Stomach (tissue), 19 donors: ENCODE measurements at places on chromosomes 13 and 19. TPM values are rescaled to one million over a fixed set of nuclear protein-coding genes. Genes with fewer than 3 reads are reported as not detected.
A peak's percentile ranks its signal among the peaks of the same experiment; 100 is the strongest.

ZNF302 gene
- total RNA-seq = 13.8 TPM

DNA sequence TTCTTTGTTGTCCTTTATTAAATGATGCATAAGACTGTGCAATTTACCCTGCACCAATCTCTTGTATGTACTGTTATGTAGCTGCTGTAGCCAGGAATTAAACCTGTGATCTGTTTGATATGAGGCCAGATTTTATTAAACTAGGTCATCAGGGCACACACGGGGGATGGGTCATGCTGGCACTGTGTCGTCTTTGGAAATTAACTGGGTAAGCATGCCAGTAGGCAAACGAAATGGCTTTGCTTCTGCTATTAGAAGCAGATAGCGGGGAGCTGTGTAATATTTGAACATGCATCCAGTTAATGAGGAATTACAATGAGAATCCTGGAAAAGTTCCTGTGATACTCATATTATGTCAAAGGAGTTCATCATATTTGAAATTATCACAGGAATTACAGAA is 23.5 kb downstream of the MTUS2 start:
- H3K4me3 ChIP-seq = no peak overlapping the region
- peaks cover 12% of the 10 kb centered on the region for H3K27me3 ChIP-seq
- no peaks in the 10 kb centered on the region for H3K4me1 ChIP-seq
- no peaks in the 10 kb centered on the region for H3K36me3 ChIP-seq

DNA sequence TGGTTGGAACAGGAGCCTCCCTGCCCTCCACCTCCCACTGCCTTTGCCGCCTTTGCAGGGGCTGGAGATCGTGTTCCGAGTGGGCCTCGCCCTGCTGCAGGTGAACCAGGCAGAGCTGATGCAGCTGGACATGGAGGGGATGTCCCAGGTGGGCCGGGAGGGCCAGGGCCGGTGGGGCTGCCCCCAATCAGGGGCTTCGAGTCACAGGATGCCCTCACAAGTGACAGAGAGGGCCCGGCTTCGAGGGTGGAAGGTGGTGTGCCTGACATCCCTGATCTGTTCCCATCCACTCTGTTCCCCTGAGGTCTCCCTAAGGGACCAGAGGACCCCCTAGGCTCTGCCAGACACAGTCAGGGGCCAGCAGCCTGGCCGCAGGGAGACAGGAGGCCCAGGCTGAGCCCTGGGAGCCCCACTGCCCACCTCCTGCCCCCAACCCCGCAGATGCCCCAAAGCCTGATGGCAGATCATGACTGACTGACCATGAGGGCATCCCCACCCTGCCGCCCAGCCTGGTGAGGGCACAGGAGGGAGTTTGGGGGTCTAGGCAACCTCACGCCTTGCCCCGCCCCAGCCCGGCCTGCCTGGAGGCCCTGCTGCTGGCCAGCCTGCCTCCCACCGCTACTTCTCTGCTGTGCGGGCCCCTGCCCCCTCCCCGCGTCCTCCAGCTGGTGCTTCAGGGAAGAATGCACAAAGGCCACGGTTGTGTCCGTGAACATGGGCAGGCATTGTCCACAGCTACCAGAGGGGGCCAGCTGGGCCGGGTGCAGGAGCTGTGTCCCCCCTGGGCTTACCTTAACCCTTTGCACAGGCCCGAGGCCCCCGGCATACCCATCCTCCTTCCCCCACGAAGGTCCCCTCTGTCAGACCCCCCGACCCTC is 21.8 kb downstream of the EVI5L start:
- peaks cover 18% of the 10 kb centered on the region for H3K4me1 ChIP-seq
- peaks cover 16% of the 10 kb centered on the region for H3K27me3 ChIP-seq
- H3K4me3 ChIP-seq = no peak overlapping the region
- DNase-seq = no peak

GRCh38 chr19:35856546-35857149 is at the start of gene KIRREL2:
KIRREL2 (plus strand) TSS chr19:35856911; CDS start chr19:35857120, 209 bp downstream.
- peaks cover 11% of the 10 kb centered on the region for H3K27me3 ChIP-seq
- peak within 1 kb of the TSS; percentile 54 for H3K4me3 ChIP-seq

GRCh38 chr13:24042710-24043440 is 117.6 kb upstream of the SPATA13 start:
- no peak overlapping the region for H3K27ac ChIP-seq
- no peak overlapping the region for H3K4me3 ChIP-seq

ZNF805 gene
- total RNA-seq = 1.2 TPM

DNA sequence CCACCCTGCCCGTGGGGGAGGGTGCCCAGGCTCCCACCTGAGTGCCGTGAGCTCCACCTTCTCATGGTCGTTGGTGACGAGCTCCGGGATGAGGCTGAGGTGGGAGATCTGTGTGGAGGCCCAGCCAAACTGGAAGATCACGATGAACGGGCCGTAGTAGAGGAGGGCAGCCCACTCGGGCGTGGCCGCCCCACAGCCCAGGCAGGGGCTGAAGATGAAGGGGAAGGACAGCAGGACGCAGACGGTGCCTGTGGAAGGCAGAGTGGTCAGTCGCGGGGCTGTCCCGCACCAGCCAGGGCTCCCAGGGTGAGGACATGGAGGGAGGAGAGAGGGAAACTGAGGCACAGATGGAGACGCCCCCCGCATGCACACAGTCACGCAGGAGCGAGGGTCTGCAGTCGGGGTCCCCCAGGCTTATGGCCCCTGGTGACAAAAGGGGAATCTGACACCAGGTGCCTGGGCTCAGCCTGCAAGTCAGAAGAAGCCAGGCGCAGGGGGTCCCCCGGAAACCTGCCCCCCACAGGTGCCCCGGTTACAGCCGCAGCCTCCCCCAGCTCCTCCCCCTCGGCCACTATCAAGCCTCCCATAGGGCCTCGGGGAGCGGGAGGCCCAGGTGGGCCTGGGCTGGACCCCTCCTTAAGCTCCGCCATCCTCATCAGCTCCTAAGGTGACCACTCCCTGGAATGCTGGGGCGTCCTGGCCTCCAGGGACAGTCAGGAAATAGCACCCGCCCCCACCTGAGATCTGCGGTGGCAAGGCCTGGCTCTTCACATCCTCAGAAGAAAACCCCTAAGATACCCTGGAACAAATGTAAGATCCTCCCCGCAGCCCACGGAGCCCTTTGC is 6.2 kb downstream of the MFSD12 start:
- no peak for DNase-seq
- peaks cover 10% of the 10 kb centered on the region for H3K4me1 ChIP-seq
- no peak overlapping the region for H3K4me3 ChIP-seq
- H3K27me3 ChIP-seq = no peaks in the 10 kb centered on the region
- H3K36me3 ChIP-seq = peaks cover 41% of the 10 kb centered on the region

DNA sequence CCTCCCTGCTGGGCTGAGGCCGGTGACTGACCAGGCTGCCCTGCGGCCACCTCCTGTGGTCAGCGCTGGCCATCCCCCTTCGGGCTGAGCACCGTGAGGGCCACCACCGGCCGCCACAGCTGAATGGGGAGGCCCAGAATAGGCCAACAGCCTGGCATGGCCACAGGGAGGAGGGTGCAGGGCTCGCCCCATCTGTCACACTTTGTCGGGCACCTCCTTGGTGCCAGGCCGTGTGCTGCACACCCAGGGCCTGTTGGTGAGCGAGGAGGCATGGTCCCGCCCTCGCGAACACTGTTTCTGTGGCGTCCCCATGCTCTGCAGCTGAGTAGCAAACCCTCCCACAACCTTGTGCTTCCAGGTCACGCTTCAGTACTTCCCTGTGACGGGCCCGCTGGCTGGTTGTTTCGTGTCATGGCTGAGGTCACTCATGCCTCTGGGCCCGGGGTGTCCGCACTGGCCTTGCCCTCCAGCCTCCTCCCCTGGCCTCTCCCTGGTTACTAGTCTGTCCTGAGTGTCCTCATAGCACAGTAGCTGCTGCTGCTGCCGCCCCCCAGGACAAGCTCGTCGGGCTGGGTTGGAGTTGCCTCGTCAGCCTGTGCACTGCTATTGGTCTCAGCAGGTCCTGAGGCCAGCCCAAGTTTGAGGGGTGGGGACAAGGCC is 15.2 kb downstream of the EPN1 start:
- no peak for DNase-seq
- no peak overlapping the region for H3K27ac ChIP-seq
- H3K4me1 ChIP-seq = peaks cover 44% of the 10 kb centered on the region
- H3K36me3 ChIP-seq = peaks cover 100% of the 10 kb centered on the region
- H3K27me3 ChIP-seq = no peaks in the 10 kb centered on the region
- H3K4me3 ChIP-seq = no peak overlapping the region

- H3K27ac ChIP-seq = no peak overlapping the region
- H3K4me1 ChIP-seq = no peaks in the 10 kb centered on the region
- H3K4me3 ChIP-seq = no peak overlapping the region
- DNase-seq = no peak
- H3K36me3 ChIP-seq = no peaks in the 10 kb centered on the region
Observed at GRCh38 chr13:90623318-90624011, 724.0 kb upstream of the MIR17HG start.

SLC25A41 gene
- total RNA-seq = not detected

LMO7 gene
- 199 TPM for total RNA-seq

DNA sequence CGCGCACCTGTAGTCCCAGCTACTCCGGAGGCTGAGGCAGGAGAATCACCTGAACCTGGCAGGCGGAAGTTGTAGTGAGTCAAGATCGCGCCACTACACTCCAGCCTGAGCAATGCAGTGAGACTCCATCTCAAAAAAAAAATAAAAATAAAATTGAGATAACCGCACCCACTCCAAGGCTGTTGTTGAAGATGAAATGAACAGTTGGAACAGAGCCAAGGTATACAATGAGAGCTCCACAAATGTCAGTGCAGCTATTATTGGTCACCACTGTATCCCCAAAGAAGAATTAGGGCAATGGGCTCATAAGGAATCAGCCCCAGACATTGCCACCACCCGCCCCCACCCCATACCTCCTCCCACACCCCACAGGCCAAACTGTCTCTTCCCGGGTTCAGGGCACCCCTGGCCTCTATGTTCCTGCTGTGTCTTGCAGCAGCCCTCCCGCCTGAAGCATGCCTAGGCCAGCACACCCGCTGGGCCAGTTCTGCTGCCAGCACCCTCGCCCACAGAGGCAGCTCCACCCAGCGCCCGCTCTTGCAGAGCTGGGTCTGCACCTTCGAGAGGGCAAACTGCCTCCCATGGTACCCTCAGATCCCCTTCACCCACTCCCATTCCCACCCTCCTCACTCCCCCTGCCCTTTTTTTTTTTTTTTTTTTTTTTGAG is 3.5 kb upstream of the S1PR5 start:
- no peak overlapping the region for H3K4me3 ChIP-seq
- DNase-seq = peak; percentile 73
- H3K36me3 ChIP-seq = no peaks in the 10 kb centered on the region

DNA sequence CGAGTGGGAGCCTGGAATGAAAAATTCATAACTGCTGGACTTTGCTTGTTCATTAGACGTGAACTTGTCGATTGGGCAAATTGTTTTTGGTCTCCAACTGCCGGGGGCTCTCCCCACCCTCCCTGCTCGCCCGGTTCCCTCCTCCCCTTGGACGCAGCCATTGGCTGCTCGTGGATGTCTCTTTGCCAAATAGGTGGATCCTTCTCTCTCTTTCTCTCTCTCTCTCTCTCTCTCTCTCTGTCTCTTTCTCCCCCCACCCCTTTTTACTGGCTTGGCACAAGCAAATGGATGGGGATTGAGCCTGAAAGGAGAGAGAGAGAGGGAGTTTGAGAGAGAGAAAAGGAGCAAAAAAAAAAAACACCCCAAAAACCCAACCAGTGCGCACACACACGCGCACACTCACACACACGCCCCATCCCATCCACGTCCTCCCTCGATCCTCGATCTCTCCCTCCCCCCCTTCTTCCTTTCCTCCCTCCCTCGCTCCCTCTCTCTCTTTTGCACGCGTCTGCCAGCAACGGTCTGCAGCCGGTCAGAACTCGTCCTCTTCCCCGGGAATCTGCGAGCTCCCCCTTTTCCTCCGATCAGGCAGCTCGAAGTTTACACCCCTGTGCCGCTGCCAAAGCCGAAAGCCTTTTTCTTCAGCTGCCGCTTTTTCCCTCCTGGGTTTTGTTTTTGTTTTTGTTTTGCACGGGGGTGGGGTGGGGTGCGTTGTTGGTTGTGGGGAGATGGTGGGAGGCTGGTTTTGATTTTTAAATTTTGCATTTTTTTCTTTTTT is 27.8 kb downstream of the NFIX start:
- H3K4me3 ChIP-seq = peak overlapping the region; percentile 38
- peak; percentile 68 for DNase-seq
- no peaks in the 10 kb centered on the region for H3K36me3 ChIP-seq
- H3K27me3 ChIP-seq = no peaks in the 10 kb centered on the region
- H3K27ac ChIP-seq = peak overlapping the region; percentile 94
- peaks cover 88% of the 10 kb centered on the region for H3K4me1 ChIP-seq

GRCh38 chr13:76853921-76854608 is 32.1 kb downstream of the KCTD12 start:
- no peaks in the 10 kb centered on the region for H3K4me1 ChIP-seq
- DNase-seq = no peak
- no peak overlapping the region for H3K4me3 ChIP-seq

ADGRE1 gene
- 5.8 TPM for total RNA-seq

GRCh38 chr19:55473225-55474012 is 3.0 kb upstream of the ZNF628 start:
- no peak overlapping the region for H3K27ac ChIP-seq
- H3K4me3 ChIP-seq = no peak overlapping the region

GRCh38 chr13:103066781-103067345 is 646 bp upstream of the SLC10A2 start:
- DNase-seq = no peak
- H3K4me3 ChIP-seq = no peak overlapping the region
- no peak overlapping the region for H3K27ac ChIP-seq
- H3K4me1 ChIP-seq = no peaks in the 10 kb centered on the region
- no peaks in the 10 kb centered on the region for H3K27me3 ChIP-seq
- no peaks in the 10 kb centered on the region for H3K36me3 ChIP-seq

FPR3 gene
- not detected for total RNA-seq

DNA sequence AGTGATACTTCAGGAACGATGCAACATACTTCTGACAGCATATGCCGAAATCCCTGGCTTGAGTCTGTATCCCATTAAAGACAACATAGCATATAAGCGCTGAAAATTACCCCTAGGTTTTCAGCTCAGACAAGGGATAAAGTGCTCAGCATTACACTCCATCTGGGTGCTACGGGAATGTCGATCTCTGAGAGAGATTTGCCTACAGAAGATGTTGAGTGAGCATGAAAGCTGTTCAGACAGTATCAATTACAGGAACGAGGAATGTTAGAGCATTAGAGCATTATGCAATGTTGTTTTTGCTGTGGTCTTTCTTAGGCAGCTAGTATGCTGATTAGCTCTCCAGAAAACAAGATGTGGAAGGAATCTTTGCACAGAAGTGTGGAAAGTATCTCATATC is 484.5 kb downstream of the LIG4 start:
- no peaks in the 10 kb centered on the region for H3K27me3 ChIP-seq
- H3K4me1 ChIP-seq = no peaks in the 10 kb centered on the region
- DNase-seq = no peak
- H3K27ac ChIP-seq = no peak overlapping the region
- H3K4me3 ChIP-seq = no peak overlapping the region

GRCh38 chr13:74865656-74866055 is 616.3 kb downstream of the TBC1D4 start:
- no peak overlapping the region for H3K4me3 ChIP-seq
- no peaks in the 10 kb centered on the region for H3K27me3 ChIP-seq
- no peak for DNase-seq
- H3K4me1 ChIP-seq = no peaks in the 10 kb centered on the region
- no peak overlapping the region for H3K27ac ChIP-seq

DHPS gene
- total RNA-seq = 61.0 TPM

DNA sequence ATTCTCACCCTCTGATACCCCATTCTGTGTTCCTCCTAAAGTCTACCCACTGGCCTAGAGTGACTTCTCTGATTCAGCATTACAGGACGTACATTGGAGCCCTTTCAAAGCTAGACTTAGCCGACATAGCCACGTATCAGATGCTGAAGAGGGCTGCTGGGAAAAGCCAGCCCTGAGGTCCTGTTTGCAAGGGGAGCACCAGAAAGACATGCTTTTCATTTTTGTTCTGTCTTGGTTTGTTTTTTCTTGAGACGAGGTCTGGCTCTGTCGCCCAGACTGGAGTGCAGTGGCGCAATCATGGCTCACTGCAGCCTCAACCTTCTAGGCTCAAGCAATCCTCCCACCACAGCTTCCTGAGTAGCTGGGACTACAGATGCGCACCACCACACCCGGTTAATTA is 6.3 kb upstream of the ZSWIM4 start:
- peak overlapping the region; percentile 85 for H3K27ac ChIP-seq
- no peak overlapping the region for H3K4me3 ChIP-seq
- no peaks in the 10 kb centered on the region for H3K36me3 ChIP-seq
- no peak for DNase-seq
